ENCODE measurements at places on chromosomes 16 and 17.

DNA sequence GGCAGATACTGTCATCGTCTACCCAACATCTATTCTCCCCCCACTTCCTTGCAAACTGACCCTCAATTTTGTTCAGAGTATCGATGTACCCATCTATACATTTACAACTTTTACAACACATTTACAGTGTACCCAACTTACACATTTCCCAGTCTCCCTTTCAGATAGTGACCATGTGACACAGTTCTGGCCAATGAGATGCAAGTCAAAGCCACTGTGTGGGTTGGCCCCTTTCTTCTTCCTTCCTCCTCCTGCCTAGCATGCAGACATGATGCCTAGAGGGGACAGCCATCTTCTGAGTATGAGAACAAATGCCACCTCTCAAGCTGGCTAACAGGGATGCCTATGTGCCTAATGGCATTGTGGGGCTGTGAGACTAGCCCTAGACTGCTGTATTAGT, 11.3 kb upstream of the NFAT5 start:
- no peak for DNase-seq

GRCh38 chr16:85885537-85885936, 13.4 kb upstream of the IRF8 start:
- DNase-seq: no peak

- DNase-seq: peak; percentile 96
Observed at GRCh38 chr17:45092911-45093430, 31.9 kb downstream of the NMT1 start.

DNA sequence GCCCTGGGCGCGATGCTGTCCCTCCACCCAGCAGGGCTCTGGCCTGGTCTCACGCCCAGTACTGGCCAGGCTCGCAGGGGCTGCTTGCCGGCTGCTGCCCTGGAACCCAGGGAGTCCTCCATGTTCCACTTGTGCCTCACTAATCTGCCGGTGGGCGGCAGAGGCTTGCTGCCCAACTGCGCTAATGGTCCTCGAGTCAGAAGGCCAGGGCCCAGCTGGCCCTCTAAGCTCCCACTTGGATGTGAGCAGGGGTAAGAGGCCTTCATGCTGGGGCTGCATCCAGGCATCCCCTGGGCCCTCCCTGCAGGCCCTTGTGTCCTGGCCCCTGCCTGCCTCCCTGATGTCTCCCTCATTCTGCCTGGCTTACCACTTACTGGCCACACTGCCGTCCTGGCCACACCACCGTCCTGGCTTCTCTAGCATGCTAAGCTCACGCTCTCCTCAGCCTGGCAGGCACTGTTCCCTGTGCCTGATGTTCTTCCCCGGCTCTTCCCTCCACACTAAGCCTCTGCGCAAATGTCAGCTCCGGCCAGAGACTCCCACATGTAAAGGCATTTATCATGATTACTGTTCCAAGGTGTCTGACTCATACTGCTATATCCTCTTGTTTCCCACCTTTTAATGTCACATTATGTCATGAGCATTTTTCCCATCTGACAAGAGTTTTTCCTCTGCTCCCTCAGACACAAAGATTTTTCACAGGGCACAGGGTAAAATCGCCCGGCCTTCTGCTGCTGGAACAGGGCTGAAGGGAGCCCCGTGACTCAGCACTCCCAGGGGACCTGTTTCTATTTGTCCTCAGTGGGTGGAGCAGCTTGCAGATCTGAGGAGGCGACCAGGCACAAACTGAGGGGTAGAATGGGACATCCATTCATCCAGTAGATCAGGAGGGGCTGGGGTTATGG, 15.9 kb downstream of the B9D1 start:
- DNase-seq: peak; percentile 59

GRCh38 chr16:89201439-89202377, 1.4 kb upstream of the SLC22A31 start:
- no peak for DNase-seq

DNA sequence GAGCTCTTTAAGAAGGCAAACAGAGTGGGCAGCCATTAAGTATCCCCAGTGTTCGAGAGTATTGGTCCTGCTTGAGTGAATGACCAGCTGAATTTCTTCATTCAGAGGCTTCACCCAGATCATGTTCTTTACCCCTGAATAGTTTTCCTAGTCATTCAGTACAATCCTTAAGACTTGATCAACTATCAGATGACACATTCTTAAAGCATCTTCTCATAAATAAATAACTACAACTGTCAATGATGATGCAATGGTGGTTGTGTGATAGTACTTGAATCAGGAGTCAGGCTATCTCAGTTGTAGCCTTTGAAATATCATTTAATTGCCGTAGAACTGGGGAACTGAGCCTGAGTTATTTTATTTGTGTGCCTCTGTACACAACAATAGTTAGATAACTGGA, 416.8 kb upstream of the CCL2 start:
- no peak for DNase-seq

- DNase-seq: no peak
Observed at GRCh38 chr17:46820592-46821450, 2.3 kb upstream of the WNT3 start.

DNA sequence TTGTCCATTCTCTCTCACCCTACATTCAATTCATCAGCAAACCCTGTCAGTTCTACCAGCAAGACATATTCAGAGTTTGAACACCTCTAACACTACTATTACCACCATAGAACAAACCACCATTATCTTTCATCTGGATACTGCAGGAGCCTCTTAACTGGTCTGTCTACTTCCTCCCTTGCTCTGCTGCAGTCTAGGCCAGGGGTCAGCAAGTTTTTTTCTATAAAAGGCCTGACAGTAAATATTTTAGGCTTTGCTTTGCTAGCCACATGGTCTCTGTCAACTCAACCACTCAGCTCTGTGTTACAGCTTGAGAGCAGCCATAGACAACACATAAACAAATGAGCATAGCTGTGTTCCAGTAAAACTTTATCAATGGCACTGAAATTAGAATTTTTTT, 13.8 kb downstream of the KCTD19 start:
- no peak for DNase-seq

DNA sequence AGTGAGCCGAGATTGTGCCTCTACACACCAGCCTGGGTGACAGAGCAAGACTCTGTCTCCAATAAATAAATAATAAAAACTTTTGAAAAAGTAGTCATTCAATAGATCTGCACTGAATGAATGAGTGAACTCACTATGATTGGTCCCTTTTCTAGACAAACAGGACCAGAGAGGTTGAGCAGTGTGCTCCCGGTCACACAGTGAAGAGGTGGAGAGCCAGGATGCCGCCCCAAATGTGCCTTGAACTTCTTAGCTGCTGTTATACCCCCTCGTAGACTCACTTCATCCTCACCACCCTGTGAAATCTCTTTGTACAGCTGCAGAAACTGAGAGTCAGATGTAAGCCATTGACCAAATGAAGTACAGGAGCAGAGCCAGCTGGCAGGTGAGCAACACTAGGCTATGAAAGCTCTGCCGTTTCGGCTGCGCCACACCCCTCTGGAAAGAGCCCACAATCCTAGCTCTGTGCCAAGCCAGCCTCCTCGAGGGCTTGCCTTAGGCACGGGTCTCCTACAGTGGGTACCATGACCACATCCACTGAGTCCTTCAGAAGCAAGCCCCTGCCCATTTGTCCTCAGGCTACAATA, 7.8 kb upstream of the KIAA0513 start:
- DNase-seq: no peak

DNA sequence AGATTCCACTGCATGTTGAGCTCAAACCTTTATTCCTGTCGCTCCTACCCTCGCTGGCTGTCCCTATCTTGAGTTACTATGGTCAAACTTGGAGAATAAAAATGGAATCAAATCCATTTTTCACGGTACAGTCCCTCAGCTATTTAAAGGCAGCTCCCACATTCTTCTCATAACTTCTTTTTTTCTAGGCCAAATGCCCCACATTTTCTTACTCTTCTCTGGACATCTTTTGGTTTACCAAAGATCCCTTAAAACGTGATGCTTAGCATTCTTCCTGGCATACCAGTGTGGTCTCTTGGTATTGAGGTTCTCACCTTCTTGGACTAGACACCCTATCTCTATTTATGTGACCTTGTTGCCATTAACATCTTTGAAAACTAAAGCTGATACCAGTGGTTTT, 48.3 kb upstream of the MAF start:
- no peak for DNase-seq

DNA sequence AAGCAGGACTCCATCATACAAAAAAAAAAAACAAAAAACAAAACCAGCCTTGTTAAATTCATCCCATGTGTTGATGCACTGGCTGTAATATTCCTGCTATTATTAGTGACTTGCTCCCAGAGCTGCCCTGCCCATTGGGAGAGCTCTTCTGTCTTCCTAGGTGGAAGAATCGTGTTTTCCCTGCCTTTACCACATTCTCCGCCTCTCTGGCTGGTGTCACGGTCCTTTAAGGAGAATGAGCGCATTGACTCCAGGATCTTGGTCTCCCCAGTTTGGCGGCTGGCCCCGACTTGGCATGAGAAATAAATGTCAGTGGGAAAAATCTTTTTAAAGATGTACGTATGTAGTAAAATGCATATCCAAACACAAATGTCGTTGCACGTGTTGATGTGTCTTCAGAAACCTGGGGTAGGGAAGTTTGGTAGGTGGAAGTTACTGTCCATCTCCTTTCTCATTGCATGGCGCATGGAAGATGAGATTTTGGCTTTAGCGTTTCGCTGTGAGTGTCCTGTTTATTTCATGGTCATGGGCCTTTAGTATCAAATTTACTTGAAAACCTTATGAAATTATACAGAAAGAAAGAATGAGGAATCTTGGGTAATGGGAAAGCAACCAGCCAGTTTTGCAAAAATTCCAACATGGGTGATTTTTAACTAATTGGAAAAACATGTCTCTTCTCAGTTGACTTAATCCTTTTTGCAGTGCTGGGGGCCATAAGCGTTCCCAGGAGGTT, 15.5 kb downstream of the RMI2 start:
- DNase-seq: no peak

- no peak for DNase-seq
Observed at GRCh38 chr16:53642094-53642493, 61.6 kb downstream of the RPGRIP1L start.

DNA sequence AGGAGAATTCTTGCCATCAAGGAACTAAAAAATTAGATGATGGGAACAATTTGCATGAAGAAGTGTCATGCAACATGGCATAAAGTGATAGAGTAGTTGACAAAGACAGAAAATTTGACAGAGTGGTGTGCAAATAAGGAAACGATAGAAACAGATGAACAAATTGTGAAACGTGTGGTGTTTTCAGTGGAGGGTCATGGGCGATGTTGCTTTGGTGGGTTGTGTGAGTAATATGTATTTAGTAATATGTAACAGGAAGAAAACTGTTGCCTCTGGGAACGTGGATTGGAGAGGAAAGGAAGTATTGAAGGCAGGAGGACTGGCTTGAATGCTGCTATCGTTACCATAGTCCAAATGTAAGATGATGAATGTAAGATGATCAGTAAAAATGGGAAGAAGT, 3.6 kb downstream of the COX10 start:
- DNase-seq: no peak

DNA sequence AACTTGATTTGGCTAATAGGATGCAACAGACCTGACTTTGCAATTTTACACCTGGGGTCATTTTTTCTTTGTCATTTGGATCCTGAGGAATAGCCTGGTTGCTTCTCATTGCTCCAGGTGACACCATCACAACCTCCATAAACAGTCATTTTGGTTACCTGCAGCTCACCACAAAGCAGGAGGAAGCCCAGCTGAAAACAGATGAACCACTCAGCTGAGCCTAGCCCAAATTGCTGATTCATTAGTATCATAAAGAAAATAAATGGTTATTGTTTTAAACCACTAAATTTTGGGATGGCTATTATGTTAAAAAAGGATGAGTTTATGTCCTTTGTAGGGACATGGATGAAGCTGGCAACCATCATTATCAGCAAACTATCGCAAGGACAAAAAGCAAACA, 841.0 kb upstream of the EEF2KMT start:
- DNase-seq: no peak

DNA sequence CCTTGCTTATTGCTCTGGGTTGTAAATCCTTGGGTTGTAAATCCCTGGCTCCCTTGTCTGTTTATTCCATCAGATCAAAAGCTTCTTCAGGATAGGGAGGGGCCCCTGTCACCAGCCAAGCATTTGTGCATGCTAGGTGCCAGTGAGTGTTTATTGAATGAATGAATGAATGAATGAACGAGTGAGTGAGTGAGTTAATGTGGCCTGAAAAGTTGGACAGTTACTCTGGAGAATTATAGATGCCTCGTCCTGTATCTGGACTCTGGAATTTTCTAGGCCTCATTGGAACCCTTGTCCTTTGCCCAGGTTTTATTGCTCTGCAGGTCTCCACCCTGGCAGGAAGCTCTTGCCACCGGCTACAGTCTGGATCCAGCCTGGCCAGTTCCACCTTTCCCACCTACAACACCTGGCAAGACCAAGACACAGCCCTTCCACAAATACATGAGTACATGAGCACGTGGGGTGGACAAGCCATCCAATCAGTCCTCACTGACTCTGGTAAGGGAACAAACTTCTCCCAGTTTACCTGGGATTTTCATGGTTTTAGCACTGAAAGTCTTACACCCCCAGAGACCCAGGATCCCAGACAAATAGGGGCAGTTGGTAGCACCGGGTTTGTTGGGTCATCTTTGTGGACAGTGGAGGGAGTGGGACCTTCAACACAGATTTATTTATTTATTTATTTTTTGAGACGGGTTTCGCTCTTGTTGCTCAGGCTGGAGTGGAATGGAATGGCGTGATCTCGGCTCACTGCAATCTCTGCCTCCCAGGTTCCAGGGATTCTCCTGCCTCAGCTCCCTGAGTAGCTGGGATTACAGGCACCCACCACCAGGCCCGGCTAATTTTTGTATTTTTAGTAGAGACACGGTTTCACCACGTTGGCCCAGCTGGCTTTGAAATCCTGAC, 14.7 kb upstream of the CDH1 start:
- no peak for DNase-seq

- DNase-seq: no peak
Observed at GRCh38 chr17:18920911-18921441, 31.0 kb upstream of the SLC5A10 start.

DNA sequence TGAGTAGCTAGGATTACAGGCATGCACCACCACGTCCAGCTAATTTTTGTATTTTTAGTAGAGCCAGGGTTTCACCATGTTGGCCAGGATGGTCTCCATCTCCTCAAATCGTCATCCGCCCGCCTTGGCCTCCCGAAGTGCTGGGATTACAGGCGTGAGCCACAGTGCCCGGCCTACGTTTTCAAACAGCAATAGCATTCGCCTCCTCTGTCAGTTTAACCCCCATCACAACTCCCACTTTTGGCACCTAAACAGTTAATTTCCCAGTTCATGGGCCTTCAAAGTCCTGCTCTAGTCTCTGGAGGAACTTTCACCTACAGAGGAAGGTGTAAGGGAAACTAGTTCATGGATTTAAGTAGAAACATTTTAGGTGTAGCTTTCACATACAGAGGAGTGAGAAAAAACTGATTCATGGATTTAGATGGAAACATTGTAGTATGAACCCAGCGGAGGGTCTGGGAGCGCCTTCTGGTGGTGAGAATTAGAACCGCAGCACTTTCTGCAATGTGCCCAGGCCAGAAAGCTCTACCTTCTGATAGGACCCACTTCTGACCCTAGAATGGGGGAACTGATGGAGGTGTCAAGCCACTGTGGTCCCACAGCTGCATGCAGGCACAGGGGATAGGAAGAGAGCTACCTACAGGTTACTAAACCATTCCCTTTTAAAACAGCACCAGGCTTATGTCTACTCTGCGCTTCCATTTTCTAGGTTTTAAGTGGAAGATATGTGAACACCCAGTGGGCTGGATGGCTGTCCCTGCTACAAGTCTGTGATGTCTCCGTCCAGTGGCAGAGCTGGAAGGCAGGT, 12.0 kb upstream of the MEOX1 start:
- no peak for DNase-seq

GRCh38 chr16:85006639-85007038, 4.7 kb downstream of the ZDHHC7 start:
- DNase-seq: no peak
